ENCODE measurements at places on chromosomes 7 and 10. TPM values are rescaled to one million over a fixed set of nuclear protein-coding genes. Genes with fewer than 3 reads are reported as not detected.

The IKZF1 gene
- polyA plus RNA-seq, result not detected

The ANKRD22 gene
- polyA plus RNA-seq, result not detected

The RASA4B gene
- polyA plus RNA-seq, result 10.8 TPM

The CALCR gene
- not detected for polyA plus RNA-seq

The UCMA gene
- not detected for polyA plus RNA-seq

The ADRB1 gene
- polyA plus RNA-seq, result 0.91 TPM

The ERVW-1 gene
- polyA plus RNA-seq, result 1.5 TPM

The ZMYND11 gene
- polyA plus RNA-seq, result 24.6 TPM

The VSIR gene
- not detected for polyA plus RNA-seq

The NEURL1 gene
- 0.63 TPM for polyA plus RNA-seq

The NEUROG3 gene
- polyA plus RNA-seq, result not detected

Data from Purkinje cell (primary cell).